ENCODE measurements at places on chromosomes 12 and 14.

GRCh38 chr12:115349711-115350110 is 665.7 kb upstream of the TBX3 start:
- DNase-seq, result no peak

- no peak for DNase-seq
Measured at GRCh38 chr14:31567655-31568054, 6.5 kb downstream of the NUBPL start.

DNA sequence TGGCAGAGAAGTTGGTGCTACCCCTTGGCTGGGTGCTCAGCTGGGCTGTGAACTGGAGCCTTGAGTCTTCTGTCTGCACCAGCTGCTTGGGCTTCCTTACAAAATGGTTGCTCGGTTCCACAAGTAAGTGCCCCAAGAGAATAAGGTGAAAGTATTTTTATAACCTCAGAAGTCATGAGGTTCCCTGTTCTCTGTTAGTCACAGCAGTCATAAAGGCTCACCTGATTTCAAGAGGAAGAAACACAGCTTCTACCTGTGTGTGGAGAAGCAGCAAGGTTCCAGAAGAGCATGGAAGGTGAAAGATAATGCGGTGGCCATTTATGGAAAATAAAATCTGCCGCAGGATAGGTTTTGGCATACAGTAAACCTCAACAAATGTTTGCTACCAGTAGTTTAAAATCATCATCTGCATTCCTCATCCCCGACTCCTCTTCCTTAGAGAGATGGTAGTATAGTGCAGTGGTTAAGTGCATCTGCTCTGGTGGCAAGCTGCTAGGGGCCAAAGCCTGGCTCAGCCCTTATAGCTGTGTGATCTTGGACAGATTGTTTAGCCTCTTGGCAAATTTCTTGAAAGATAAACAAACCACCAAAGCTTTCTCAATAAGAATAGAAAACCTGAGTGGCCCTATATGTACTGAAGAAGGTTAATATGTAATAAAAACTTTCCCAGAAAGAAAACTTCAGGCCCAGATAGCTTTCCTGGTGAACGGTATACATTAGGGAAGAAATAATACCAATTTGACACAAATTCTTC is 32.4 kb downstream of the TPCN1 start:
- DNase-seq, result no peak

- DNase-seq, result no peak
Measured at GRCh38 chr12:100145643-100146042, 3.0 kb upstream of the BLTP3B start.

GRCh38 chr12:122852336-122853275 is 17.3 kb downstream of the HIP1R start:
- no peak for DNase-seq

DNA sequence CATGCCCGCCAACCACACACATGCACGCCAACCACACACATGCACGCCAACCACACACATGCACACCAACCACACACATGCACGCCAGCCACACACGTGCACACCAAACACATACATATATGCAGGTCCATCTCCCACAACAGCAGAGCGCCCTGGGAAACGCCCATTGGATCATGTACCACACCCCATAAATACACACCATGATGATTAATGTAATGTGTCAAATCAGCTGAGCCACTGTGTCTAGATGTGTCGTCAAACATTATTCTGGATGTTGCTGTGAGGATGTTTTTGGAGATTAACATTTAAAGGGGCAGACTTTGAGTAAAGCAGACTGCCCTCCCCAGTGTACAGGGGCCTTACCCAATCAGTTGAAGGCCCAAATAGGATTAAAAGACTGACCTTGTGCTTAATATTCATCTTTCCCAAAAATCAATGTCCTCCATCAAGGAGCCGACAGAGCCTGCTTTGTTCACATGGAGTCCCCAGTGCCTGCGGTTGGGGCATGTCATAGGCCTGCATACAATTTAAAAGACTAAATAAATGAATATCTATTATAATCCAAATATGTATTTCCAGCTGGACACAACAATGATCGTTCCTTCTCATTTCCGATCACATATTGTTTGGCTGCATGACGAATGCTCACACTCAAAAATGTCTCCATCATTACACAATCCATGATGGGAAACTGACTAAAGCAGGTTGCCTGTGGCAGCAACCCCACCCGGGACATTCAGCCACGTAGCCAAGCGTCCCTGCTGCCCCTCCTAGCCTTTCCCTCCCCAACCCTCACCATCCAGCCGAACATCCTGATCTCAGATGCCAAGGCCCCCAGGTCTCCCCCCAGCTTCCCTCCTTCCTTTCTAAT is 23.2 kb upstream of the BDKRB2 start:
- no peak for DNase-seq

DNA sequence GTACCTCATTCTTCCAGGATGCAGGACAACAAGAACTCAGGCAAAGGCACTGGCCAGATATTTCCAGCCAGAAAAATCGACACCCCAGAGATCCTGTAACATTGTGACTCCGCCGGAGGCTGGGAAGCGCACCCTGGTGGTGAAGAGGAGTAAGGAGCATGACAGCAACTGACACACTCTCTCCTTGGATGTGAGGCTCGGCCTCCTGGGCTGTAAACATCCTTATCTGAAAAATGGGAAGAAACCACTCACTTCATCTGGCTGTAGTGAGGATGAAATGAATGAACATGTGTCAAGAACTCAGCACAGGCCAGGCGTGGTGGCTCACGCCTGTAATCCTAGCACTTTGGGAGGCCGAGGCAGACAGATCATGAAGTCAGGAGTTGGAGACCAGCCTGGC is 27.5 kb downstream of the TCHP start:
- DNase-seq, result peak; percentile 70

DNA sequence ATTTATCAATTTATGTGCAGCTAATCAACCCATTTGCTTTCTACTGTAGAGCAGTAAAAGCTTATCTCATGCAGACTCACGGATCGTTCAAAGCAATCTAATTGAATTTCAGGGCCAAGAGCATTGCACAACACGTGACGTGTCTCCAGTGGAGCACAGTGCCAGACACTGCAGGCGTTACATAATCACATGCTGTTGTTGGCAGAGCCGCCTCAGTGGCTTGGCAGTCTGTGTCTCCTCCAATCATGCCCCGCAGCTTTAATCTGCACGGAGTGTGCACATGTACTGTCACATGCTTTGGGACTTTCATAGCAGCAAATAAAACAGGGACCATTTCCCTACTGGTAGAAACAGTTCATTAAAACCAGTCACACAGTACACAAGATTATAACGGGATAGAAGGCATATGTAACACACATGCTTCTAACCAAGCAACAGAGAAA is 309.3 kb downstream of the ITPR2 start:
- peak; percentile 81 for DNase-seq

GRCh38 chr12:131432532-131433260 is 278.2 kb upstream of the SFSWAP start:
- DNase-seq, result peak; percentile 14

DNA sequence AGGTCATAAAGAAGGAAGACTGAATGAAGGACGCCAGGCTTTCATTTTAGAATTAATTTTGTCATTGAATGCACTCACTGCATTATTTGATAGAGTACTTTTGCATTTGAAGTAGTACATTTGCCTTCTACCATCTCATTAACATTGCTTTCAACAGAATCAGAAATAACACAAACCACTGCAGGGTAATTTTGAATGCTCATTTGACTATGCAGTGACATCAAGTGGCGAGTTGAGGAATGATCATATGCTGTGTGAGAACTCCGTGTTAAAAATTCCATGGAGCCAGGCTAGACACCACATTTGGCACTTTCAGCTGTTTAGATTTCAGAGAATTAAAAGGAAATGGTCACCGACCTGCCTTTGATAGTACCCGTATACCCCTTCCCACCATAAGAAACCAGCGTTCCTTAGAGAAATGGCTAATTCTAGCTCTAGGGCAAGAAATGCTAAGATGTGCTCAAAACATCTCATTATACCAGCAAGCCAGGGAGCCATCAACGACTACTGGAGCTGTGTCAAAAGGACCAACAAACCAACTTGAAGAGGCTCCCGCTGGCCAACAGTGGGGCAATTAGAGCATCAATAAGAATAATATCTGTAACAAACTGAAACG is 16.5 kb downstream of the HEBP1 start:
- DNase-seq, result peak; percentile 72

GRCh38 chr12:66584673-66585072 is 94.2 kb downstream of the GRIP1 start:
- no peak for DNase-seq

GRCh38 chr12:131364903-131365820 is 345.7 kb upstream of the SFSWAP start:
- DNase-seq, result no peak

Data from hematopoietic multipotent progenitor cell treated with erythropoietin and hydrocortisone succinate and interleukin-3 and kit ligand, for 6 days (in vitro differentiated cells).